ENCODE measurements at places on chromosomes 3 and 15. TPM values are rescaled to one million over a fixed set of nuclear protein-coding genes. Genes with fewer than 3 reads are reported as not detected.

The IL16 gene
- total RNA-seq, result 54.0 TPM

The HTR3E gene
- not detected for total RNA-seq

The KIF15 gene
- 0.53 TPM for total RNA-seq

The NEK11 gene
- total RNA-seq, result 16.9 TPM

The PCYT1A gene
- total RNA-seq, result 63.8 TPM

The FRMD5 gene
- total RNA-seq, result 6.7 TPM

The GOLGA8N gene
- total RNA-seq, result 35.0 TPM

The TRIM59 gene
- total RNA-seq, result 1.4 TPM

The MYO5C gene
- total RNA-seq, result 16.3 TPM

The SLC24A5 gene
- 0.89 TPM for total RNA-seq

DNA sequence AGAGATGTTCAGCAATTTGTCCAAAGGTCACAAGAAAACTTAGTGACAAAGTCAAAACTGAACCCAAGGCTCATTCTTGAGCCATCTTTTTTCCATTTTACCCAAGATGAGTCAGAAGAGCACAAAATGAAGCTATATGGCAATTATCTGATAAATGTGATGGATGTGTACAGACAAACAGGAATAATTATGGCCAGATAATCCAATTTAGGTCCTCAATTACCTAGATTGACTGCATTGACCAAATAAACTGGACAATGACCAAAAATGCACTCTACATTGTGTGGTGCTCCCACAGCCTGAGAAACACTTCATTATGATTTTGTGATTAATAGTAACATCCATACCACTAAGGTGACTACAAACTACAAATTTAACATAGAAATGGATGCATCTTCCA, 1105.8 kb downstream of the IGSF11 start:
- no peak for DNase-seq

DNA sequence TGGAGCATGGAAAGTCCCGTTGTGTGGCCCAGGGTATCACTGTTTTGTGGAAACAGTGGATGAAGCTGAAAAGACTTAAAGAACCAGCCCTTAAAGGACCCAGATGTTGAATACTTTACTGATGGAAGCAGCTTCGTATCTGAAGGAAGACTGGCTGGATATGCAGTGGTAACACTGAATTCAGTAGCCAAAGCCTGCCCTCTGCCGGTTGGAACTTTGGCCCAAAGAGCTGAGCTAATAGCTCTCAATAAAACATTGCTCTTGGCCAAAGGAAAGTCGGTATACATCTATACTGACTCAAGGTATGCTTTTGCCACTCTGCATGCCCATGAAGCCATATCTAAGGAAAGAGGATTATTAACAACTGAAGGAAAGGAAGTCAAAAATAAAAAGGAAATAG, 885.4 kb downstream of the PDCD6IP start:
- peak; percentile 83 for DNase-seq

DNA sequence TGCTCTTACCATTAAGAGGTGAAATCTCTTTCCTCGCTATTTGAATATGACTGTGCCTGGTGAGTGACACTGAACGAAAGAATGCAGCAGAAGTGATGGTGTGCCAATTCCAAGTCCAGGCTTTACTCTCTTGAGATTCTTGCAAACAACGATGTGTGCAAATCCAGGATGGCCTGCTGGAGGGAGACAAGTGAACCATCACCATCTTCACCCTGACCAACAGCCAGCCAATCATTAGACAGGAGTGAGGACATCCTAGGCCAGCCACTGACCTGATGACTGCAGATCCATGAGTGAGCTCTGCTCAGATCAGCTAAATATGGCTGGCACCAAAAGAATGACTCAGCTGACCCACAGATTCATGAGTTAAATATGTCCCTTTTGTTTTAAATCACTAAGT, 878.0 kb downstream of the PDCD6IP start:
- no peak for DNase-seq

- no peak for DNase-seq
Observed at GRCh38 chr3:101999177-101999779, 150.0 kb downstream of the NFKBIZ start.

- no peak for DNase-seq
Observed at GRCh38 chr3:64082961-64083541, 59.8 kb upstream of the PSMD6 start.

DNA sequence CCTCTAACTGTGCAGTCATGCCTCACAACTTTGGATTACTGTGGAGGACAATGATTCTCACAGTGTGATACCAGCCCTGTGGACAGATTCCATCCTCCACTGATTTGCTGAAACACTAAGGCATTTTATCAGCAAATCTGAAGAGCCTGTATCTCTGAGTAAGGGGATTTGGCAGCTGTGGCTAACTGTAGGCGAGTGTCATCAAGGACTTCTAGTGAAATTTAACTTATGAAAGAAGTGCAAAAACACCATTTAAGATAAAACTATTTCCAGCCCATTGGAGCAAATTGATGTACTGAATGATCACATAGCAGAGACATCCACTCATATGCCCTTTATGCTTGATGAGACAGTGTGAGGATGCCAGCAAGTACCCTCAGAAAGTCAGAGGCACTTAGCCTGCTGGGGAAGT, 13.9 kb upstream of the TMPRSS7 start:
- no peak for DNase-seq

- no peak for DNase-seq
Observed at GRCh38 chr3:185290266-185290665, 36.4 kb upstream of the EHHADH start.

- DNase-seq, result no peak
Observed at GRCh38 chr3:183188895-183189462, 26.4 kb upstream of the LAMP3 start.

GRCh38 chr3:44280631-44281030, 38.9 kb downstream of the TOPAZ1 start:
- DNase-seq, result no peak

DNA sequence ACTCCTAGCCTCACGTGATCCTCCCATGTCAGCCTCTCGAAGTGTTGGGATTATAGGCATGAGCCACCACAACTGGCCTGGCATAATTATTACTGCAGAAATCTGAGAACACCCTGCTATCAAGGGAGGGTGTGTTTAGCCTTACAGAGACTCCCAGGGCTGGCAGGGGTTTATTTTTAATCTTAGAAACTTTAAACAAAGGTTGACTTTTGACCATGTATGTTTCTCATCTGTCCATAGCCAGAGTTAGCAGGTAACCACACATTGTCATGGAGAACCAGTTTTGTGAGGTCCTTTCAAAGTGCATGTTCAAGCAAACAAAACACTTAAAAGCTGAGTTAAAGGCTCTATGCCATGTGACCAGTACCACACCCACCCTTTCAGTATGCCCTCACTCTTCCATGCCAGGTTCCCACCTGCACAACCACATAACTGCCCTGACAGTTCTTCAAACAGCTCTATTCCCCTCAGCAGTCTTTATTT, 11.1 kb downstream of the SIAH2 start:
- no peak for DNase-seq

GRCh38 chr15:62472616-62473299, 307.7 kb upstream of the C2CD4B start:
- no peak for DNase-seq

- no peak for DNase-seq
Observed at GRCh38 chr3:8561370-8561769, 59.7 kb downstream of the LMCD1 start.

DNA sequence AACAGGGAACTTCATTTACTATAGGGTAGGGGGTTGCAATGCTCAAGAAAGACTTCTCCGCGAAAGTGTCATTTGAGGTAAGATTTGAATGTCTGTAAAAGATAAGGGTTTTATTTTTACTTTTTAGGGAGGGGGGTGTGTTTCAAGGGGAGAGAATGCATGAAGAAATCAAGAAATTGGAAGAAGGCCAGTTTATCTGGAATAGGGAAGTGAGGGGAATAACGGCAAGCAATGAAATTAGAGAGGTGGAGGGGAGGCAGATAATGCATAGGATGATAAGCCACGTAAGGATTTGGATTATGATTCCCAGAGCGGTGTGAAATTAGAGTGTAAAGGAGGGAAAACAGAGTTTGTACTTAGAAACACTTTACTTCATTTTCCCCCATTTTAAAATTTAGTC, 63.0 kb upstream of the MB21D2 start:
- no peak for DNase-seq

- no peak for DNase-seq
Observed at GRCh38 chr3:73633916-73634344, 9.2 kb upstream of the PDZRN3 start.

DNA sequence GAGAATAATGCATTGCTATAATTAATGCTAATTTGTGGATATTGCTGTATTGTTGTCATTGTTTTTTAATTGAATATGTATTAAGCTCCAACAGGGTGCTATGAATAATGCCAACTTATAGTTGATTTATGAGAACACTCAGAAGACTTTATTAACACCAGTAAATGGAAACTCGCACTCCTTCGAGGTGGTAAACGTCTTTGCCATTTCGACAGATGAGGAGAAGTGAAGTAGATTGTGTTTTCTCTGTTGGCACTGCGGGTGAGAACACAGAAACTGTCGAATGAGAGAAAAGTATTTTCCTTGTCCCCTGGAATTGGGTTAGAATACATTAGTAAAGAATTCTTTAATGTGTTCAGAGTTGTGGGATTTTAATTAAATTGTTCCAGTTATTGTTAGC, 354.5 kb downstream of the LPP start:
- no peak for DNase-seq

GRCh38 chr3:23106666-23107065, 96.5 kb upstream of the UBE2E2 start:
- no peak for DNase-seq

GRCh38 chr15:60405399-60405798, 7.6 kb upstream of the ANXA2 start:
- DNase-seq, result no peak

DNA sequence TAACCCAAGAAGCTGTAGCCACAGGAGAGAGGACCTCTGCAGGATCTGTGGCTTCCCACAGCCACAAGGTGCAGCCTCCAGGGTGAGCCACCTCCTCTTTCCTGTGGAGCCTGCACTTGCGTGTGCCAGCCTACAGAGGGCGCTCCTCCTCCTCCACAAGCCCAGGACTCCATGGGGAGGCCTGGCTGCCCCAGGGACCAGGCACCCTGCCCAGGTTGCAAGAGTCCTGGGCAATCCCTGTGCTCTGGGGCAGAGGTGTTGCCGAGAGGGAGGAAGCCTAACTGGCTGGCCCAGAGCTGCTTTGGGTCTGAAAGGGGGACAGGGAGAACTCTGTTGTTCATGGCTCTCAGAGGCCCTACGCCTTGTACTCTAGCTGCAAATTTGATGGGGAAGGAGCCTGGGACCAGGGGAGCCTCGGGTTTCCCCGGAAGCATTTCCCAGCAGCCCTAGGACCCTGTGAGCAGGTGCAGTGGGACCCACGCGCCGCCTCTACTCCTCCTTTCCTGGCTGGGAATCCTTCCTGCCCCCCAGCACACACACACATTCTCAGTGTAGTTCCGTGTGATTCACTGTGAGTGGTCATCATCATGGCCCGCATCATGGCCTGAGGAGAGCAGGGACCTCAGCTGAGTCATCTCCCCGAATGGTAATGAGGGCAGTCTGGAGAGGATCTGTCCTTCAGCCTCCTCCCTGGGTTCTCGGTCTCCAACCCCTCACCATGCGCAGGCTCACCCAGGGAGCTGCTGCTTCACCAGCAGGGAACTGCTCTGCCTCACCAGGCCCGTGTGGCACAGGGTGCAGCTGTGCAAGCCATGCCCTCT, 24.3 kb downstream of the TBC1D21 start:
- no peak for DNase-seq

DNA sequence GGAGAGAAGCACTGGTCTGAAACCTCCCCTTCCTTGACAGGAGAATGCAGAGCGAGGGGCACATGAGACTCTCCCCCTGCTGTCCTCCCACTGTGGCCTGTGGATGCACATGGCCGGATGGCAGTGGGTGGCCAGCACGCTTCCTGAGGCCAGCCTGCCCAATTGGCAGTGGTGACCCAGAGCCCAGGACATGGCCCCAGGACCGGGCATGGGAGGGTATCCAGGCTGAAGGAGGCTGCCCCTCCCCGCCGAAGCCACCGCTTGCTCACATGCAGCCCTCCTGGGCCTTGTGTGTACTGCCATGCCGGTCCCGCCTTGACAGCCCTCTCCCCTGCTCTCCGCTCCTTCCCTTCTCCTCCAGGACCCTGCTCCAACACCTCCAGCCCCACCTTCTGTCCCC, 100.9 kb downstream of the MEGF11 start:
- DNase-seq, result no peak

DNA sequence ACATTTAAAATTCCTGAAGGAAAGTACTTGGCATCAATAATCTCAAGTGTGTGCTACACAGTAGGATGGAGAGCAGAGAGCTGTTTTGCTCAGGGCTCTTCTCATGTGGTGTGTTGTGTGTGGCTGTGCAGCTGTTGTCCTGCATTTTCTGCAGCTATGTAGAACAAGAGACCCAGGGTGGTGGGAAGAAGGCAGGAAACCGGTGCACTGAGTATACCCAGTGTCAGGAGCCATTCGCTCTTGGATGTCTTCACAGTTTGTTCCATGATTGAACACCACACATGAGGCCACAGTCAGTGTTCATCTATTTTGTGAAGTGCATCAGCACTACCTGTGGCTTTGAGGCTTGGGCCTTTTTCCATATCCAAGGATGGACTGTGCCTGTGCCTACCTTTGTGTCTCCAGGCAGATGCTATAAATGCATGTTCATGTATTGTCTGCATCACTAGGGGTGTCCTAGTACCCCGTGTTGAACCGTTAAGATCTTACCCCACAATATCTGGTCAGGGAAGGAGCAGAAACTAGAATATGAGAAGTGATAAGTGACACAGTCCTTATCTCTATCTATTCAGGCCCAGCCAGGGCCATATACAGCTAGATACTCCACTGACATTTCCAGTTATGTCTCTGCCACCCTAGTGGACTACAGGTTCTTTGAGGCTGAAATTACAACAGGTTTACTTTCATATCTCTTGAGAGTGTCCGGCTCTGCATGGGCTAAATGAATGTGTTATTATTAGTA, 194.3 kb downstream of the NR2F2 start:
- no peak for DNase-seq

GRCh38 chr15:95850837-95851236, 479.7 kb upstream of the NR2F2 start:
- DNase-seq, result no peak

- DNase-seq, result no peak
Observed at GRCh38 chr3:25080461-25080860, 347.6 kb upstream of the RARB start.
